AG10803 (cell line): ENCODE measurements at places on chromosomes 6 and 20.

GRCh38 chr6:24902782-24903181 is 33.0 kb downstream of the RIPOR2 start:
- peak; percentile 73 for DNase-seq

DNA sequence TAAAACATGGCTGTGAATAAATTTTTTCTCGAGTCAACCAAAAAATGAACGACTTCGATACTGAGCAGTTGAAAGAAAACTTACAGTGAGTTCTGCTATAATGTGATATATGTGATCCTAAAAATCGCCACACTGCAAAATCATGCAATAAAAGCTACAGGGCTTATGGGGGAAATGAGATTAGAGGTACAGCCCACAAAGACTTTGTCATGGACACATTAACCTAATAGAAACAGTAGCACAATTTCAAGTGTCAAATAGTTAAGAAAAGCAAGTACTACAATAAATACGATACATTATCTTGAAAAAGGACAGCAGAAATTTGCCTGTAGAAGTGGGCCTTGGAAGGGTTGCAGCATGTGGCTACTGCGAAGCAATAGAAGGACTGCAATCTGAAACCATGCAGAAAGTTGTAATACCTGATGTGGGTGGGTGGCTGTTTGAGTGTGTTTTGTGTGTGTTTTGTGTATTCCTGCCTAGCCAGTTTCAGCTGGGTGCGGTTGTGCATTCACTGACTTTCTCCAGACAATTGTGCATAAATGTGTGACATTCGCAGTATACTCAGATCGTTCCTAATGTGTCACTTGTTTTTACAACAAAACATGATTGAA is 79.1 kb downstream of the RPP40 start:
- no peak for DNase-seq

DNA sequence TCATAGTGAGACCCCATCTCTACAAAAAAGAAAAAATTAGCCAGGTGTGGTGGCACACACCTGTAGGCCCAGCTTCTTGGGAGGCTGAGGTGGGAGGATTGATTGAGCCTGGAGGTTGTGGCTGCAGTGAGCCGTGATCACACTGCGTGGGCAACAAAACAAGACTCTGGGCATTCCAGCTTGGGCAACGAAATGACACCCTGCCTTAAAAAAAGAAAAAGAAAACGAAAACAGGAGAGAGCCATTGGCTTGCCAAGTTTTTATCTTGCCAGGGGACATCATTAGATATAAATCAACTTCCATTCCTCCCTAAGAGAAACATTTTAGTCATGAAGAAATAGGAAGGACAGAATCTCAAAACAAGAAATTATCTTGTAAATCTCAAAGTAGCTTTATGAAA is 109.5 kb downstream of the MAP3K7 start:
- DNase-seq, result no peak

- DNase-seq, result no peak
These were observed 16.2 kb downstream of the ARHGAP40 start for GRCh38 chr20:38617830-38618196.

GRCh38 chr6:151561238-151561637 is 67.4 kb downstream of the CCDC170 start:
- DNase-seq, result no peak

GRCh38 chr6:111478064-111478476 is 4.9 kb downstream of the REV3L start:
- DNase-seq, result peak; percentile 43

GRCh38 chr6:170111816-170112582 is 178.9 kb downstream of the DLL1 start:
- DNase-seq, result no peak

DNA sequence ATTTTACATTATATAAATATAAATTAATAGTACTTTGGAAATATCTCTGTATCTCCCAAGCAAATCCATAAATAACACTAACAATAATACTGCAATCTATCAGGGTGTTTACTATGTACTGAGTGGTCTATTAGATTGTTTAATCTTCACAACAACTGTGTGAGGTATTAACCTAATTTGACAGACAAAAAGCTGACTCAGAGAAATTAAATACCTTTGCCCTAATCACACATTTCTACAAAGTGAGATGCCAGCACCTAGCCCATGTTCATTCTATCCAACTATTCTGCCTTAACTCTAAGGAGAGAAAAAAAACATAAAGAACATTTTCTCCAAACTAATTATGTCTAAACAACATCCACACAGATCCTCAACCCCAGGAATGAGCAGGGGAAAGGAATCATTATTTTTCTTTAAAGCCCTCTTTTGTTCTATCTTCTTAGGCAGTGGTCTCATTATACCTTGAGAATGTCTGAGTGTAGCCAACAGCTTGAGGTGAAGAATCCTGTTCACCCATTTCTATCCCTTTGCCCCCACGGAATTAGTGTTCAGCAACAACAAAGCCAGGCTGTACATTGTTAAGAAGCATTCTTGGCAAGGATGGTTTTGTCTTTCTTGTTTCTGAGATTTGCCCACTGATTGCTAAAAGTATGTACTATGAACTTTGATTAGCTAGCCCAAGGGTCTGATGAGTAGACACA is 42.7 kb downstream of the PRL start:
- DNase-seq, result no peak

DNA sequence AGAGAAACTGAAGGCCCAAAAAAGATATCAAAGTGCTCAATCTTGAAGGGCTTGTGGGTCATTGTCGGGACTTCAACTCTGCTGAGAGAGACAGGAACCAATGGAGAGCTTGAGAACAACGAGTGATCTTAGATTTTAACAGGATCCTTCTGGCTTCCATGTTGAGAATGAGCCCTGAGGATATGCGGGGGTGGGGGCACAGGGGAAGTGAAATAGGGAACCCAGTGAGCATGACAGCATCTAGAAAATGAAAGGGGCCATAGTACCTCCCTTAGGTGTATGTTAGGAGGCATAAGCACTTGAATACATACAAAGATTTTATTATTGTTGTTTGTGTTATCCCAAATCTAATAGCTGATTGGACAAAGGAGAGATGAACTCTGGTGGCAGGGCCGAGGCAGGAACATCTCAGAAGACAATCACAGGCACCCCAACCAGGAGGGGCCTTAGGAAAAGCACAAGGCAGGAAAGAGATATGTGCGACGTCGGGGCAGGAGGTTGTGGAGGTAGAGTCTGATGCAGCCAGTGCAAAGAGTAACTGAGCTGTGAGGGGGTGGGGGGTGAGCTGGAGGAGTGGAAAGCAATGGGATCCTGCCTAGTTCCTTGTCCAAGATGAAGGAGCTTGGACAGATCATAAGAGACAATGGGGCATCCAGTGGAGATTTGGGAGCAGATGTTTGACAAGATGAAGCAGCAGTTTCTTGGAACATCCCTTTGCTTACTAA is 10.4 kb downstream of the TGM6 start:
- no peak for DNase-seq

GRCh38 chr6:139135578-139136545 is 982 bp downstream of the HECA start:
- no peak for DNase-seq

GRCh38 chr20:50172347-50173013 is 18.1 kb upstream of the CEBPB start:
- DNase-seq, result peak; percentile 69
